Chondrocyte (in vitro differentiated cells): ENCODE measurements at places on chromosomes 1 and 21. TPM values are rescaled to one million over a fixed set of nuclear protein-coding genes. Genes with fewer than 3 reads are reported as not detected.

GRCh38 chr1:15445390-15446122 lies 7.3 kb downstream of the CTRC start:
- peak; percentile 62 for DNase-seq

DNA sequence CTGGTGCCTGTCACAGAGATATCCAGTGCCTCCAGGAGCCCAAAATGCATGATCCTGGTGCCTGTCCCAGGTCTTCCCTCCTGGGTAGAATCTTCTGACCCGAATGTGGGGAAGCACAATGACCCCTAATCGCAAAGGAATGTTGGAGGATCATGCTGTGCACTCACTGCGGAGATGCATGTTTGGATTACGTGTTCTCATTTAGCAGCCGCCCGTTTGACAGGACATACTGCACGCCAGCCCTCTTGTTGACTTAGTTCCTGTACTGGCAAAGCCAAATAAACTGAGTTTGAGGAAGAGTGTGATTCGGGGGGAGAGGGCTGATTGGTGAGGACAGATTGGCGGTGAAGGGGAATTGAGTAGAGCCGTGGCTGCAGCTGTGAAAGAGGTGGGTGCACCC lies 85.9 kb upstream of the SIM2 start:
- DNase-seq: no peak

DNA sequence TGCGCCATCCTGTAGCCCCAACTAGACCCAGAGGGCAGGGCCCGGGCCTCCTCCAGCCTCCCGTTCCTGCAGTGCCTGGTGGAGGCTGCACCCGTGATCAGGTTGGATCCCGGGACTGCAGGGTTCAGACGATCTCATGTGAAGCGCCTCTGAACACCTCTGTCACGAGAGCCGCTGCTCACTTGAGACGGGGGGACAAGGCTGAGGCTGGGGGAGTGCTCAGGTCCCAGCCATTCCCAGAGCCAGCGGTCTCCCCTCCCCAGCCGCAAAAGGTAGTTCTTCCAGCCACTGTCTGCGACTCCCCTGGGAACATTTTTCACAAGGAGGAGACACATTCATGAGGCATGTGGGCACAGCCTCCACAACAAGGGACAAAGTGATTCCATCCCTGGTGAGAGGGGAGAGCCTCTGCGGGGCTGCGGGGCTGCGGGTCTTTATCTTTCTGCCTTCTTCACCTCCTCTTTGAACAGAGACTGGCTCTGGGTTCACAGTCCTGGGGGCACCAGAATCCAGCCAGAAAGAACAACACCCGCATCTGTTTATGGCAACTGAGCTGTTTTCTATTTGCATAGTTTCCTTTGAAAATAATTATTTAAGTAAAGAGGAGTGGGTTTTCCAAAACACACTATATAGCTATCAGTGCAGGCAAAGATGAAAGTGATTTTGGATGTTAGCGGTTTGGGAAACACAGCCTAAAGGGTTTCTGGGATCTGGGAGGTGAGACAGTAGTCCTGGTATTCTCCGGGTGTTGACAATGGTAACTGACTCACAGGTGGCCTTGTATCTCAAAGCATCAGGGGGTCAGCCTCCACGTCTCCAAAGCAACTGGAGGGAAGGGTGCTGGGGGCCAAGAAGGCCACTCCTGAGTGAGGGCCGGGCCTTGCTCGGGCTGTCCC lies 13.0 kb upstream of the LDLRAP1 start:
- peak; percentile 77 for DNase-seq

DNA sequence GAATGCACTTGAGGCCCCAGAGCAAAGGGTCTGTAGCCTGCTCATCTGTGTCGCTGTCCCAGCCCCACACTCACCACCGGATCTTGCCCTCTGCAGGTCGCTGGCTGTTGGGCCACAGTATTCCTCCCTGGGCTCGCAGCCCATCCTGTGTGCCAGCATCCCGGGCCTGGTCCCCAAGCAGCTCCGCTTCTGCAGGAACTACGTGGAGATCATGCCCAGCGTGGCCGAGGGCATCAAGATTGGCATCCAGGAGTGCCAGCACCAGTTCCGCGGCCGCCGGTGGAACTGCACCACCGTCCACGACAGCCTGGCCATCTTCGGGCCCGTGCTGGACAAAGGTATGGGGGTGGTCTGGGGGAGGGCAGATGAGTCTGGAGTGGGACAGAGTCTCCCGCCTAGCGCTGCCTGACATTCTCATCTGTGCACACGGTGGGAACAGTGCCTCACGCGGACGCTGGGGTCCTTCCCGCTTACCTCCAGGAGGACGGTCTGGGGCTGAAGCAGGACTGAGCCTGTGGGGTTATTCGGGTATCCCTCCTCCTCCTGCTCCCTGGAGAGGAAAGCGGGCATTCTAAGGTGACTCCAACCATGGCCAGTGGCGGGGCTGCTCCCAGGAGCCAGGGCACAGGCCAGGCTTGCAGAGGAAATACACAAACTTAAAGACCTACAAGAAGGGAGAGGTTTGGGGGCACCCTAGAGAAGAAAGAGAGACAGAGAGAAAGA lies 15.9 kb downstream of the WNT3A start:
- DNase-seq: peak; percentile 93

UTS2 gene
- not detected in 3 replicates for total RNA-seq

DNA sequence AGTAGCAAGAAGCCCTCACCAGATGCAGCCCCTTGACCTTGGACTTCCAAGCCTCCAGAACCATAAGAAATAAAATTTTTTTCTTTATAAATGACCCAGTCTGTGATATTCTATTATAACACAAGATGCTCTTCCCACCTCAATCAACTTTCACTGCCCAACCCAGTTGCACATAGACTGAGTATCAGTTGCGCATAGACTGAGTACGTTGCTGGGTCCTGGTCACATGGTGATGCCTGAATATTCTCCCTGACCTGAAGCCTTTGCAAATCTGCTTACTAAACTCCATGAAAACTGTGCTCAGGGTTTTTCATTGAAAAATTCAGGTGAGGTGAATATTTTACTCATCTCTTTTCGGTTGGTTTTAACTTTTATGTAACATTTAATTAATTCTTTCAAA lies 59.2 kb downstream of the ETS2 start:
- no peak for DNase-seq

OR2M3 gene
- not detected in 3 replicates for total RNA-seq
